GM13976 (cell line): ENCODE measurements at places on chromosomes 6 and 20.

DNA sequence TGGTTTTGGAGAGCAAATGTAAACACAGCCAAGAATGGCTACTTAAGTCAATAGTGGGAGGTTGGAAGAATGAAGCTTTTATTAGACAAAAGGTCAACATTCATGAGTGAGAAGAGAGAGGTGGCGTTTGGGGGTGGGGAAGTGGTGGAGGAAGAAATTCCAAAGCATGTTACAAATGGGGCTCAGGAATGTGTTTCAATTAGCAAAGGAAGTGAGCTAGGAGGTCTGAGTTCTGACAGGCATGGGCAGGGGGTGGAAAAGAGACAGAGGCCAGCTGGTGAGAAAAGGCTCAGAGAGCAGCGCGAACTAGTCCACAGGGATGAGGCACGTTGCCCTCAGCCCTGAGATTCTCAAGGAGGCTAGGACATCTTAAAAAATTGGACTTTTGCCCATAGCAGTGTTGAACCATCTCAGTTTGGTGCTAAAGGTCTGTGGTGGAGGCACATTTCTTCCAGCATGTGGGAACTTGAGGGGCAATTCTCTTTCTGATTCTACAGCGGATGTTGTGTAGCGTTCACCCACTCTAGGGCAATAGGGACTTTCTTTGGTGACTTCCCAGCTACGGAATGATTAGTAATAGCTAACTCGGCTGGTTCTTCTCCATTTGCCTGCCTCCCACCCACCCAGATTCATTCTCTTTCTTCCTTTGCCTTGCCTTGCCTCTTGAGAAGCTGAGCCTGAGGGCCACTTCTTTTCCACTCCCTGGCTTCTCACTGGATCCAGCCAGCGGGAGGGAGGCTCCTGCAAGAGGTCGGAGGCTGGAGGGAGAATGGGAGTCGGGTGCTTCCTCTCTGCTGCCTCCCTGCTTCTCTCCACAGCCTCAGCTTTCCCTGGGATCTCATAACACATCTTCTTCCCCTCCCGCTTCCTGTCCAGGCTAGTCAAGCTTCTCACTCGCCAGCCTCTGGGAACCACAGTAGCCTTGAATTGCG, 45.1 kb upstream of the NEDD9 start:
- peak; percentile 83 for DNase-seq

DNA sequence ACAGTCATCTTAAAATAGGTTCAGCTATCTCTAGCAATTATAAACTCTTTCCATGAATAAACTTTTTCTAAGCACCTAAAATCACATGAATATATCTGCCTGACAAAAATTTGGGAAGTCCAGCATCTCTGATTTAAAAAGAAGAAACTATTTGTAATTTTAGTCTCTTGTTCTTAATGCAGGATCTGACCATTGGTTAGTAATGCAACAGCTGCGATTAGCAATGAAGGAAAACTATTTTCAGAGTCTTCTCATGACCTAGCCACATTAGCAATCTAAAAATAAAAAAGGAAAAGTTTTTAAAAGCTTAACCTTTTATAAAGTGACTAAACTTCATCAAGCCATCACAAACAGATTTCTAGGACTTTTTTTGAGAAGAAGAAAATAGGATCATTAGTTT, 97.5 kb downstream of the PTPRK start:
- DNase-seq: no peak

DNA sequence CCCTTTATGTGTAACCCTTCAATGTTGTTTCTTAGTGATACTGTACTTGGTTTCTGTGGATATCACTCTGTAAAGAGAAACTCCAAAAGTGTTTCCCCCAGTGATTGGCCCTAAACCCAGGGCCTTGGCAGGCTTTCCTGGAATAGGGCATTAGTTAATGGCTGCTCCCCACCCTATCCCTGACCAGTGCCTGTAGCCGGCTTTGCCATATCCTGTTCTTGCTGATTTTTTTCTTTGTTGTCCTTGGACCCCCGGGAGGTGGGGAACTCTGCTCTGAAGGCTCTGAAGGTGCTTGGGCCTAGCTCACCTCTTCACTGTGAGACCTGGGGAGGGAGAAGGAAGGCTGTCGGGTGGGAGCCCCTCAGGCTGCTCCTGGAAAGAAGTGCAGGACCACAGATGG, 120.1 kb downstream of the TCP11 start:
- DNase-seq: no peak

GRCh38 chr20:55701467-55701866, 303.9 kb downstream of the CBLN4 start:
- no peak for DNase-seq

GRCh38 chr20:17914957-17915356, 53.6 kb downstream of the SNX5 start:
- no peak for DNase-seq
